Neural crest cell (in vitro differentiated cells): ENCODE measurements at places on chromosomes 12 and 14.

DNA sequence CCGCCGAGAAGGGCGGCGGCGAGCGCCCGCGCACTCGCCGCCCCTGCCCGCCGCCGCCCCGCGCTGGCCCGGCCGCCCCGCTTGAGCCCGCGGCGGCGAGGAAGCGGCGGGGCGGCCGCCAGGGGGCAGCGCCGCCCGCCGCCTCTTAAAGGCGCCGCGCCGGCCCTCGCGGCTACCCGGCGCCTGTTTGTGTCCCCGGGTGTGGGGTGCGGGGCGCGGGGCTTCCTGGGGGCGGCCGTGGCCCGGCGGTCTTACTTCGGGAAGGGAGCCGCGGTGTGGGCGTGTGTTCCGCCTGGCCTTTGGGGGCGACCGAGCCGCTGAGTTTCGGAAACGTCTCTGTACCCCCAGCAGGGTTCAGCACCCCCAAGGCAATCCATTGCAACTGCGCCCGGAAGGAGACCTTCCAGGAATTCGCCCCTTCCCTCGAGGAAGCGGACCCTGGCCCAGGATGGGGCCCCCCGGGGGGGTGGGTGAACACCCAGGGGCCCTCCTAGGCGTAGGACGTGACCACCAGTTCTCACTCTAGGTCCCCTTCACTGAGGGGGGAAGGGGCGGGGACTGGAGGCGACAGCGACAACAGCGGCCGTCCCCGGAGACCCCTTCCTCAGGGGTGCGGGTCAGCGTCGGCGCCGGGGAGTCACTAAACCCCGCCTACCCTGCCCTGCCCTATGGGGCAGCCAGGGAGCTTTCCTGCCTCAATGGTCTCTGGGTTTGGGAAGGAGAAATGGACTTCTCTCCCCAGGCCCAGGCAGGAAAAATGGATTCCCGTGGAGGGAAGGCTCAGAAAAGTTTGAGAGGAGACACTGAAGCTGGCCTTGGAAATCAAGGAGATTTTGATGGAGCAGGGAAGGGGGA, at the start of gene ITPK1:
Gene ITPK1, minus strand, starts transcription at position 105 of the 855 bp plus-strand sequence. CDS start 762 bp downstream, outside the sequence.
- no peak within 1 kb of the TSS for H3K27ac ChIP-seq
- peak; percentile 52 for DNase-seq
- H3K36me3 ChIP-seq: no peaks in the 10 kb centered on the region
- peaks cover 27% of the 10 kb centered on the region for H3K4me1 ChIP-seq
- peak within 1 kb of the TSS; percentile 88 for H3K4me3 ChIP-seq
- peaks cover 10% of the 10 kb centered on the region for H3K27me3 ChIP-seq

DNA sequence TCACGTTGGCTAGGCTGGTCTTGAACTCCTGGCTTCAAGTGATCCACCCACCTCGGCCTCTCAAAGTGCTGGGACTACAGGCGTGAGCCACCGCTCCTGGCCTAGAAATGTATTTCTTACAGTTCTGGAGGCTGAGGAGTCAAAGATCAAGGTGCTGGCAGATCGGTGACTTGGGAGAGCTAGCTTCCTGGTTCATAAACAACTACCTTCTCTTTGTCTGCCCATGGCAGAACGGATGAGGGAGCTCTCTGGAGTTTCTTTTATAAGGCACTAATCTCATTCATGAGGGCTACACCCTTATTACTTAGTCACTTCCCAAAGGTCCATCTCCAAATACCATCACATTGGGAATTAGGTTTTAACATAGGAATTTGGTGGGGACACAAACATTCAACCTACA, 38.9 kb downstream of the SLC17A8 start:
- H3K27ac ChIP-seq: no peak overlapping the region
- H3K36me3 ChIP-seq: no peaks in the 10 kb centered on the region
- H3K27me3 ChIP-seq: no peaks in the 10 kb centered on the region
- no peaks in the 10 kb centered on the region for H3K4me1 ChIP-seq
- DNase-seq: no peak
- H3K4me3 ChIP-seq: no peak overlapping the region

DNA sequence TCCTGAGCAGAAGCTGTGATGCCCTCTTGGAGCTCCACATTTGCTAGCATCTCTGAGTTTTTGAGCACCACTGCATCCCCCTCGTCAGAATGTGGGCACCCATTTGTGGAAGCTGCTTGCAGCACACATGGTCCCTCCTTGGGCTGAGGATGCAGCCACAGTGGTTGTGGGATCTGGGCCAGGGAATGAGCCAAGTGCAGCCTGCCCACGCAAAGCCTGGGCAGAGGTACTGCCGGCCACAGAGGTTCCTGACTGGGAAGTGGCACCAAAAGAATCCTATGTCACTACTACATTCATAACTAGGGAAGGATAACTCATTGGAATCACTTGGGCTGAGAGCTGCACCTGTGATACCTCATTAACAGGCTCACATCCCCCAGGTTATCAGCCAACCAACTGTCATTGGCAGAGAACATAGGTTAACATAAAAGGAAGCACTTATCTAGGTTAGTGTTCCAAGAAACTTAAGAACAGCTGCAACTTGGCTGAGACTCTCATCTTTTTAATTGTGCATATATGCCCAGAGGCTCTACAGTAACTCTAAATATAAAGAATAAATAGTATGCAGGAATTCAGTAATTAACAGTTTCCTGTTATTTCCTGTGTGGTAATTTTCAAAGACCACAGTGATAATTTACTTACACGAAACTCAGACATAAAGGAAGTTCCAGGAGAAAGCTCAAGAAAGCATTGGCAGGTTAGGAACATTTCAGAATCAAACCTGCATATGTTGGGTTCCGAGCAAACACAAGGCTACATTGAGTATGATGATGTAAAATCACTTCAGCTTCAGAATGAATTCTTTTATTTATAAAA, 145.3 kb downstream of the BCAT1 start:
- no peaks in the 10 kb centered on the region for H3K27me3 ChIP-seq
- no peaks in the 10 kb centered on the region for H3K4me1 ChIP-seq
- no peak overlapping the region for H3K27ac ChIP-seq
- peaks cover 9% of the 10 kb centered on the region for H3K36me3 ChIP-seq
- DNase-seq: no peak

- H3K4me3 ChIP-seq: no peak overlapping the region
- no peaks in the 10 kb centered on the region for H3K27me3 ChIP-seq
- H3K4me1 ChIP-seq: no peaks in the 10 kb centered on the region
- no peaks in the 10 kb centered on the region for H3K36me3 ChIP-seq
- no peak overlapping the region for H3K27ac ChIP-seq
Measured at GRCh38 chr12:80490329-80490728, 46.3 kb downstream of the PTPRQ start.

DNA sequence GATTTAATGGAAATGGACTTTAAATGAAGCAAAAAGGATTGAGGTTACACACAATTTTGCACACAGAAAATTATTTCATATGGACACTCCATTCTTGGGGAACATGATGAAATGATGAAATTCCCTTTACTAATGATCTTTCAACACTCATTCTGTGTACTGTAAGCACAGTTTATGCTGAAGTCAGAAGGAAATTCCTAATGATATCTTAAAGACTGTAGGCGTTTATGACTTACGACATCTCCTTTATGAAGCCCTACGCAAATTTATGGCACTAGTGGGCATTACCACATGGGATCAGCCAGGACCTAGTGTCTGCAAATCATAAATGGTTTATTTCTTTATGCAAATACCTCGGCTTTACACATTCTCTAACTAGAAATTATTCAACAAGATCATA, 97.9 kb upstream of the SOX5 start:
- no peak overlapping the region for H3K4me3 ChIP-seq
- peaks cover 16% of the 10 kb centered on the region for H3K36me3 ChIP-seq
- peaks cover 23% of the 10 kb centered on the region for H3K4me1 ChIP-seq
- no peak overlapping the region for H3K27ac ChIP-seq
- no peaks in the 10 kb centered on the region for H3K27me3 ChIP-seq

DNA sequence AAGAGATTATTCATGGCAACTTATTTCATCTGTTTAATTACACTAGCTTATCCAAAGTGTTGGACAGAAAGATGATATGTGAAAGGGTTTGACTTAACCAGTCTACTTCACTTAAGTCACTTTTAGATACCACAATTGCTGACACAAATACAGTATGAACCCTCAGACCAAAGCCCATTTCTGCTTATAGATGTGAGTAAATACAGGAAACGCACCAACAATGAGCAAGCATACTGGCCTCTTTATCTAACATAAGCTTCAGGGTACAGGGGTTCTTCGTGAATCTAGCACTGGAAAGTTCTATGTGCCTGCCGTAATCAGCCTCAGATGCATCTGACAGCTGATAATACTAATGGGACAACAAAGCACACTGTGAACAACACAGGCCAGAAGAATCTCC, 209.6 kb downstream of the MED13L start:
- H3K27ac ChIP-seq: no peak overlapping the region
- no peaks in the 10 kb centered on the region for H3K27me3 ChIP-seq
- H3K36me3 ChIP-seq: no peaks in the 10 kb centered on the region
- peaks cover 38% of the 10 kb centered on the region for H3K4me1 ChIP-seq
- no peak overlapping the region for H3K4me3 ChIP-seq

GRCh38 chr12:1886396-1887008, 31.9 kb downstream of the CACNA2D4 start:
- H3K4me3 ChIP-seq: no peak overlapping the region
- H3K27me3 ChIP-seq: no peaks in the 10 kb centered on the region
- DNase-seq: no peak
- no peaks in the 10 kb centered on the region for H3K4me1 ChIP-seq
- H3K27ac ChIP-seq: peak overlapping the region; percentile 58

GRCh38 chr12:91778938-91779400, 366.7 kb downstream of the BTG1 start:
- no peak overlapping the region for H3K4me3 ChIP-seq
- H3K4me1 ChIP-seq: peaks cover 30% of the 10 kb centered on the region
- H3K36me3 ChIP-seq: no peaks in the 10 kb centered on the region
- H3K27ac ChIP-seq: no peak overlapping the region

DNA sequence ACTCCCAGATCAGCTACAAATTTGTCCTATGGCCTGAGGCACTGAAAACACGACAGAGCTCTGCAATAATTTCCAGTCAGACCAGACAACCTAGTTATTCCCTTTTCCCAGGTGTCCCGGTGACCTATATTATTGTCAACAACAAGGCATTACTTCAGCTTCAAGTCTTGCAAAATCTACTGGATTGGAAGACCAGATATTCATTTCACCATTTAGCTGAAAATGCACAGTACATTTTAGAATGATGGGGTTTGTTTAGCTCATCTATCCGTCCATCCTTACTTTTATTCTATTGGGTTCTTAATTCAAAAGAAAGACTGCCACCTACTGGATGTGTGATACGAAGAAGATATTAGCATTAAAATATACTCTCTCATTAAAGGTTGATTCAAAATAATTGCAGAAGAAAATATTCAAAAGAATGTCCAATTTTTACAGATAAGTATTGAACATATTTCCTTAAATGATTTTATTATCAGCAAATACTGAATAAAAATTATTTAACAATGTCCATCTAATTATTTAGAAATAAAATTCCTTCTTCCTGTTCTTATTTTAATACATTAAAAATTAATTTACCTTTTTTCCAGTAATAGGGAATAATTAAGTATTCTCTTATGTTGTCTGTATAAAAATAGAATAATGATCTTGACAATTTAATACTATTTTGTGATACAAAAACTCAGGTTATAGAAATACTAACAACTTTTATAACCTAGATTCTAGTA, 244.9 kb upstream of the LRIG3 start:
- peaks cover 4% of the 10 kb centered on the region for H3K36me3 ChIP-seq
- H3K27me3 ChIP-seq: no peaks in the 10 kb centered on the region
- no peak overlapping the region for H3K27ac ChIP-seq
- no peak for DNase-seq

DNA sequence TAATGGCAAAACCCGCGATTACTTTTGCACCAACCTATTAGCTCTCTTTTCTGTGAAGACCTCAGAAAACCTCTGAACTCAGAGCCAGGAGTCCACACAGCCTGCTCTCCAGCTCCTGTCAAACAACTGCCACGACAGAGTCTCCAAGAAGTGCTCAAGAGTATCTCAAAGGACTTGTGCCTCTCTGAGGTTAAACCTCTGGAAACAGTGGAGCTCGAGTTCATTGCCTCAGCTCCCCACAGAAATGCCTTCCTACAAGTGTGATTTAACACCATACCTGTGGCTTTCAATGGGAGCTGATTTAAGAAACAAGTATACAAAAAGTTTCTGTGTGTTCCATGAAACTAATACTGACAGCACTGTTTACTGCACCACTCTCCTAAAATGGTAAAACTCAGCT, 20.1 kb downstream of the ACTN1 start:
- no peak for DNase-seq
- H3K27me3 ChIP-seq: no peaks in the 10 kb centered on the region
- H3K4me3 ChIP-seq: no peak overlapping the region
- peaks cover 43% of the 10 kb centered on the region for H3K4me1 ChIP-seq

GRCh38 chr12:52900166-52900895, 4.5 kb downstream of the KRT8 start:
- H3K4me3 ChIP-seq: no peak overlapping the region
- peaks cover 7% of the 10 kb centered on the region for H3K4me1 ChIP-seq
- no peak for DNase-seq
- no peak overlapping the region for H3K27ac ChIP-seq
- H3K36me3 ChIP-seq: no peaks in the 10 kb centered on the region

- H3K27ac ChIP-seq: no peak overlapping the region
- no peak overlapping the region for H3K4me3 ChIP-seq
- H3K36me3 ChIP-seq: no peaks in the 10 kb centered on the region
- H3K27me3 ChIP-seq: no peaks in the 10 kb centered on the region
- no peak for DNase-seq
Measured at GRCh38 chr12:30975581-30975980, 49.0 kb downstream of the TSPAN11 start.

DNA sequence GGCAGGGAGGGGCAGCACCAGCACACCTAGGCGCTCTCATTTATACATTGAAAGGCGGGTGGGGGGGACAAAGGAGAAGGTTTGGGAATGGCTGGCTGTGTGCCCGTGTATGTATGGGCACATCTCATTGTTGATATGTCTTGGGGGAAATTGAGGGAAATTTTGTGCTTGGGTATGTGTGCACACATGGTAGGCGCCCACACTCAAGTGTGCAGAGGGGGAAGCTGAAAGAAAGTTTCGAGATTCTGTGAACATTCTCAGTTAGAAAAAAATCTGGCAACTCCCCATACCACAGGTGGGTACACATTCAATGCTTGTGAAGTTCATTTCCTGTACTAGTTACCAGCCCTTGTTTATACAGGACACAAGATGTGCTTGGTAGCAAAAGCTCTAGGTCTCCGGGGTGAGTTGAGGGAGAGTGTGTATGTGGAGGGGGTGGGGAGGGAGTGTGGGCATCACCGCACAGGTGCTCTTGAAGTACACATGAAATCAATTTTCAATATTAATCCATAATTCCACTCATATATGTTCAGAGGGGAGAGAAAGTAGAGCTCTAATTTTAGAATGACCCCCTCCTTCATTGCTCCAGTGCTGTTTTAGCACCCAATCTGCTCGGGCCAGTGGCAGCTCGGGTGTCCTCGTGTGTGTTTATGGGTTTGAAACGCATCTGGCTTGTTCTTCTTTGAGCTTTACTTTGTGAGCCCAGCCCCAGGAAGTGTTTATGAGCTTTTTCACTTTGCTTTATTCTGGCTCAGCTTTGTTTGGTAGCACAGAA, 286.0 kb downstream of the ZFP36L1 start:
- peak overlapping the region; percentile 47 for H3K4me3 ChIP-seq
- DNase-seq: no peak
- peaks cover 79% of the 10 kb centered on the region for H3K4me1 ChIP-seq
- peak overlapping the region; percentile 95 for H3K27ac ChIP-seq

DNA sequence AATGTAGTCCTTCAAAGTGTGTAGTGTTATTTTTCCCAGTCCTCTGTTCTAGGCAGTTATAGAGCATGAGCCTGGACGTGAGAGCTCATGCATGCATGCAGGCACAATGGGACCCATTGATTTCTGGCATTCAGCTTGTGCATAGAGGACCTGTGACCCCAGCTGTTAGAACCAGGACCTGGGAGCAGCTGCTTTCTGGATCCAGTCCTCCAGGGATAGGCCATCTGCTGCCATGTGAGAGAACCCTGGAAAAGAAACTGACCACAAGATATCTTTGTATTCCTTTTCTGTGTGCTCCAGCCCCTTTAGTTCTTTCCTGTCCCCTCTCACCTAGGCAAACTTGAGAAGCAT, 76.9 kb downstream of the SUSD6 start:
- peak overlapping the region; percentile 7 for H3K4me3 ChIP-seq
- H3K36me3 ChIP-seq: no peaks in the 10 kb centered on the region
- peak overlapping the region; percentile 73 for H3K27ac ChIP-seq
- no peaks in the 10 kb centered on the region for H3K27me3 ChIP-seq
